ENCODE measurements at places on chromosomes 3 and 15. TPM values are rescaled to one million over a fixed set of nuclear protein-coding genes. Genes with fewer than 3 reads are reported as not detected.

DNA sequence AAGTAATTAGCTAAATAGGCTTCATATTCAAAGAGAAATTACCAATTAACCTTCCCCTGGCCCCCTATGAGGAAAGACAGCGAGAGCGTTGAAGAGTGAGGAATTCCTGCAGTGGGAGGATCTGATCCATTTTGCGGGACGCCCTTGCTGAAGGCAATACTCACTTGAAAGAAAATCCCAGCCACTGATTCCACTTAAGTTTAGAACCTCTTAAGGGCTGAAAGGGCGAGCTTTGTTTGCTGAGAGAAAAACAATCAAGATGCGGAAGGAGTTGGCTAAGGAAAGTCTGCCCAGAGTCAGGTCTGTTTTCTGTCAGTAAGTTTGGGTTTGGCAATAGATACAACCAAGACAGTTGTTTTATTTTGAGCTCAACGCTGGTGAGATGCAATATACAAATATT lies 102.8 kb upstream of the GBE1 start:
- DNase-seq: no peak

Gene DGKG
- 65.7 TPM for total RNA-seq

GRCh38 chr3:122957707-122958689 lies 69.6 kb downstream of the SEMA5B start:
- DNase-seq: peak; percentile 65

DNA sequence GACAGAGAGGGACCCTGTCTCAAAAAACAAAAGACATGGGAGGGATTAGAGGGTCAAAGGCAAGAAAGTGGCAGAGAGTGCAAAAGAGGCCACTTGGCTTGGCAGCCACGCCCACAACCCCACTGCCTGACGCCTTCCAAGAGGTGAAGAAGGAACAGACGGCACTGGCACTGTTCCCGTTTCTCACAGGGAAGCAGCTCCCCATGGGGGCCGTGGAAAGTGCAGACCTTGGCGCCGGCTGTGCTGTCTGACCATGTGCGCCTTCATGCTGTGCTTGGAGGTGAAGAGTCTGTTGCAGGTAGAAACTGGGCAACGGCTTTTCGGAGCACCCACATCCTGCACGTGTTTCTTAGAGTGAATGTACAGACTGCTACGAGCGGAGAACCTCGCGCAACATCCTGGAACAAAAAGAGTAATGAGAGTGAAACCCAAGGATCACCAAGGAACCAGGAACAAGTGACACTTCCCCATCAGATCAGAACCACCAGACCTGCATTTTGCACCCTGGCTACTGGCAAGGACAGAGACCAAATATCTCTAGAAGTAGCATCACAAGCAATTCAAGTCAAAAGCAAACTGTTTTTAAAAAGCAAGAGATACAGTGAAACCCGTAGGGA lies 9.7 kb downstream of the ZXDC start:
- no peak for DNase-seq

GRCh38 chr15:80950291-80951078 lies 39.1 kb downstream of the MESD start:
- DNase-seq: no peak

DNA sequence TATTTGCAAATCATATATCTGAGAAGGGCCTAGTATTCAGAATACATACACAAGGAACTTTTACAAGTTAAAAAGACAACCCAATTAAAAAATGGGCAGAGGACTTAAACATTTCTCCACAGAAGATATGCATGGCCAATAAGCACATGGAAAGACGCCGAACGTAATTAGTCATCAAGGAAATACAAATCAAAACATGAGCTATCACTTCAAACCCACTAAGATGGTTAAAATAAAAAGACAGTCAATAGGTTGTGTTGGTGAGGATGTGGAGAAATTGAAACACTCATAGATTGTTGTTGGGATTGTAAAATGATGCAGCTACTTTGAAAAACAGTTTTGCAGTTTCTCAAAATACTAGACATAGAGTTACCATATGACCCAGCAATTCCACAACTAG lies 61.2 kb upstream of the NEO1 start:
- DNase-seq: no peak

GRCh38 chr3:123076496-123077418 lies 9.9 kb downstream of the PDIA5 start:
- peak; percentile 73 for DNase-seq

Gene IL17RE
- total RNA-seq: 0.58 TPM

Gene TNFAIP8L3
- total RNA-seq: 6.0 TPM

DNA sequence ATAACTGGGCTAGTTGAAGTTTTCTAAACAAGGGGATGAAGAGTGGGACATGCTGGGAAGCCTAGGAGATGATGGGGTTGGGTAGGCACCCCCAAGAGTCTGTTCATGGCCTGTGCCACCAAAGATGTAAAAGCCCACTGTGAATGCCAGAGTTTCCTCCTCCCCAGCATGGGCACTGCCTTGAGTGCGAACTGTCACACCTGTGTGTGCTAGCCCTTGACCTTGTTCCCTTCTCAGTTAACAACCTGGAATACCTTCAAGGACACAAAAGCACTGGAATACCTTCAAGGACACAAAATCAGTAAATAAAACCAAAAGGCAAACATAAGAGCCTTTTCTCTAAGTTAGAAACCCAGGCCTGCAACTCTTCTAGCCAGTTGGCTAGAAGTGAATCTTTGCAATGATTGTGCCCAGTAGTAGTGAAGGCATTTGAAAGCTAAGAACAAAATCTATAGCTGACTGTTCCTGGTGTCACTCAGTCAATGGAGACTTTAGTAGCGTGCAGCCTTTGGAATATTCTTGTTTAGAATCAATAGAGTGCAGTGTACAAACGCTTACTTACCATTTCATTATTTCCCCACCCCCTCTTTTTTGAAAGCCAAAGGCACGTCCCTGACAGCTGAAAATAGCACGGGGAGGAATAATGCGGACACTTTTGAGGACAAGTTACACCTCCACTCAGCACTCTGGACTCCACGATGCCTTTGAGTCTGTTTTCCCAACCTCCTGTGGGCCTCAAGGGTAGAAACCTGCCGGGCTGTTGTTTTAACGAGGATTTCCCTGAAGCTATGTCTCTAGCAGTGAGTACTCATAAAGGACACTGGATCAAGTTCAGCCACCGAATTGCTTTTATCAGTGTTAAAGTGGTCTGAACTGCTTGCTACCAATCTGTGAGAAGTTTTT lies 24.2 kb downstream of the PSMD6 start:
- DNase-seq: no peak

DNA sequence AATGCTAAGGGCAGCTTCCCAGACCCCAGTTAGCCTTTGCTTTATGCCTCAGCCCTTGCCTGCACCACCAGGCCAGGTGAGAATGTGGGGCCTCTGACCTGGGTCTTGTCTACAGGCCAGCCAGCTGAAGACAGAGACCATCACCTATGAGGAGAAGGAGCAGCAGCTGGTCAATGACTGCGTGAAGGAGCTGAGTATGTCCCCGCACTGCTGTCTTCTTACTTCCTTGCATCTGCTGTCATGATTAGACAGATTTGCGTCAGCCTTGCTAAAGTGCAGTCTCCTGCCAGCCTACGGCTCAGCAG lies 74.6 kb downstream of the CCK start:
- no peak for DNase-seq

- DNase-seq: no peak
Measured at GRCh38 chr3:15693355-15693754, 91.8 kb downstream of the BTD start.

GRCh38 chr3:6120786-6121185 lies 740.1 kb upstream of the GRM7 start:
- no peak for DNase-seq

DNA sequence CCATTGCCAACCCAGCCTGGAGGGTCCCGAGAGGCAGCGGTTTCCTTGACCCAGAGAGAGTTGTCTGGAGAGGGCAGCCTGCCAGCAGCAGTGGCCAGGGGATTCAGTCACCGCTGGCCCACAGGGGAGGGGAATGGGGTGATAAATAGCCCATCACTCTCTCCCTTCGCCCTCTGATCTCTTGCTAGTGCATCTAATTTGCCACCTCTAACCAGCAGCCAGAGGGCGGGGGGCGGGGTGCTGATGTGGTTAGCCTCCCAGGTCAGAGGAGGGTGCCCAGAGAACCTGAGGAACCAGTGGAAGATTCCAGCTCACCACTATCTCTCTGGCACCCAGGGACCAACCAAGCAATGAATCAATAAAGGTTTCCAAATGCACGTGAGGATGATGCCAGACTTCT lies 35.1 kb upstream of the SLC6A11 start:
- DNase-seq: no peak

DNA sequence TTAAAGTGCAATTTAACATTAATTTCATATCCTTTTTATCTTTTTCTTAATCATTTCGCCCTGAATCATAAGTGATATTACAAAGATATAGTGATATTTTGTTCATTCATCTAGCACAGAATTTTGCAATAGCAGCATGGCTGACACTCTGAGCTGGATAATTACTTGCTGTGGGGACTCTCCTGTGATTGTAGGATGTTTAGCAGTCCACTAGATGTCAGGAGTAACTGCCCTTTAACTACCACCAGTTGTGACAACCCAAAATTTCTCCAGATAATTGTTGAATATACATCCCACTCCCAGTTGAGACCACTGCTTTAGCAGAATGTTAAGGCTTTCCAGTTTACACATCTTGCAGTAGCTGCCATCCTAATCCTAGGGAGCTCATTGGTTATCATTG lies 196.8 kb upstream of the MBNL1 start:
- DNase-seq: no peak

- DNase-seq: no peak
Measured at GRCh38 chr15:84400820-84401219, 165.2 kb downstream of the GOLGA6L4 start.

DNA sequence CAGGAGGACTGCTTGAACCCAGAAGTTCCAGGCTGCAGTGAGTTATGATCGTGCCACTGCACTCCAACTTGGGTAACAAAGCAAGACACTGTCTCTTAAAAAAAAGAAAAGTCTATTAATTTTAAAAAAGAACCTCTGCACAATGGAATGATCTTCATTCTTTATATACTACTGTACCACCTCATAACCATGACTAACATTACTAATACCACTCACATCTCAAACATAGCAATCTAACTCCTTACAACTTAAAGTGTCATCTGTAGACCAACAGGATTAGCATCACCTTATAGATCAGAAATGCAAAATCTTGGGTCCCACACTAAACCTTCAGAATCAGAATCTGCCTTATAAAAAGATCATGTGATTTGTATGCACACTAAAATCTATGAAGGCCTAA lies 48.8 kb upstream of the MAP4 start:
- no peak for DNase-seq

DNA sequence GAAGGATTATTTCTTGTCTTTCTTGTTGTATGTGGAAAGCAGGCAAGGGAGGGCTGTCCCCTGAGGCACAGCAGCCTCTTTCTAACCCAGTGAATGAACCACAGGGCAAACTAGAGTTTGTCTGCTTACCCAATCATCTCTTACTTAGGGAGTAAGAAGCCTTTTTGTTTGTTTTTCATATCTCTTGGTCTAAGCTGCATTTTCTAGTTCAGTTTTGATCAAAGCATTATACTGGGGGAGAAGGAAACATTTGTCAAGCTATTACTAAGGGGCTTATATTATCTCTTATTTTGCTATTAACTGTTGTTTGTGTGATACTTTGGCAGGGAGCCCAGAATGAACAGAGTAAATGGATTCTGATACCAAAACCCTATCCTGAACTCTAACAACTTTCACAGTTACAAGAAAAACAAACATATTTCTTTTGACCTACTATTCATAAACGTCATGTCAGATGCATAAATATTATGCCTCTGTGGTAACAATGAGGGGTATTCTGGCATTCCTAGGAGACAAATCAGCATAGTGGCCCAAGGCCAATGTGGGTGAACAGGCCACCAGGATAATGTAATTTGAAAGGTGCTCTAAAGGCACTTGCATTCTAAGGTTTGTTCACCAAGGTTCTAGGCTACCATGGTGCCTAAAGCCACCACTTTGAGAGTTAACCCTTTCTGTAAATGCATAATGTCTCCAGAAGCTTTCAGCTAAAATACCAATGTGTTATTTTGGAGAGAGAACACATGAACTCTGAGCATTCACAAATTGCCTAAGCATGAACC lies 271.6 kb upstream of the ZPLD1 start:
- DNase-seq: peak; percentile 31

Gene GOLGA6D
- total RNA-seq: not detected

Gene LTK
- 1.2 TPM for total RNA-seq

- DNase-seq: peak; percentile 17
Measured at GRCh38 chr3:190053919-190054672, 66.6 kb downstream of the P3H2 start.

- no peak for DNase-seq
Measured at GRCh38 chr3:166993015-166993630, 387.0 kb downstream of the ZBBX start.

All from left ventricle myocardium inferior (tissue), 1 donor.